ENCODE measurements at places on chromosomes 7 and 10. TPM values are rescaled to one million over a fixed set of nuclear protein-coding genes. Genes with fewer than 3 reads are reported as not detected.
A peak's percentile ranks its signal among the peaks of the same experiment; 100 is the strongest.

DNA sequence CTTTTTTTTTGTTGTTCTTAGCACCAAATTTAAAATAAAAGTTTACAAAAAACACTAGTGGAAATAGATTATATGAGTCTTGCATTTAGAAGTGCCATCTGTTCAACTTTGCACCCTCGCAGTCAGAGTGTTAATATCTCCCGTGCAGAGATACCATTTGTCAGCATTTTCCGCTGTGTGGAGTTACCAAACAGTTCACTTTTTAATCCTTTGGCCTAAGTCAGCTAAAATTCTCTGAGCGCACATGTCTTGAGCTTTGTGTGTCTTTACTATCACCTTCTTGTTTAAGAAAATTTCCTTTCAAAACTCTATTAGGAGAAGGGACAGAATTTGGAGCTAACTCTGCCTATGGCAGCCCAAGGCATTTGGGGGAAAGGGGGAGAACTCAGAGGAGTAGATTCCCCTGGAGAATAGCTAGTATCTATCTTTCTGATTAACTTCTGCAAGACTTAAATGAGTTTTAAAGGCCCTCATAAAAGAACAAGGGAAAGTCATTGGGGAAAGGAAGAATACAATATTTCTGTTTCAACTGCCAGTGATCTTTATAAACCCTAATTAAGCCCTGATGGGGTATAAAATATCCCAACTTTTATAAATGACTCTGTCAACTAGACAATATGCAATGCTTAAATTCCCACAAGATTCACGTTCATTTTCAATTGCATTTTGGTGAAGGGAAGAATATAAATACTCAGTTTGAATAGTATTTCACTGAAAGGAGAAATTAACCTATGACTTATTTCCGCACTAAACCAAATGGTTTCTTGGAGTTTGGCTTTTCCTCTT is 114.9 kb upstream of the RAB11FIP2 start:
- no peak for DNase-seq
- H3K27me3 ChIP-seq = no peaks in the 10 kb centered on the region
- no peak overlapping the region for H3K27ac ChIP-seq
- no peak overlapping the region for H3K4me3 ChIP-seq

DNA sequence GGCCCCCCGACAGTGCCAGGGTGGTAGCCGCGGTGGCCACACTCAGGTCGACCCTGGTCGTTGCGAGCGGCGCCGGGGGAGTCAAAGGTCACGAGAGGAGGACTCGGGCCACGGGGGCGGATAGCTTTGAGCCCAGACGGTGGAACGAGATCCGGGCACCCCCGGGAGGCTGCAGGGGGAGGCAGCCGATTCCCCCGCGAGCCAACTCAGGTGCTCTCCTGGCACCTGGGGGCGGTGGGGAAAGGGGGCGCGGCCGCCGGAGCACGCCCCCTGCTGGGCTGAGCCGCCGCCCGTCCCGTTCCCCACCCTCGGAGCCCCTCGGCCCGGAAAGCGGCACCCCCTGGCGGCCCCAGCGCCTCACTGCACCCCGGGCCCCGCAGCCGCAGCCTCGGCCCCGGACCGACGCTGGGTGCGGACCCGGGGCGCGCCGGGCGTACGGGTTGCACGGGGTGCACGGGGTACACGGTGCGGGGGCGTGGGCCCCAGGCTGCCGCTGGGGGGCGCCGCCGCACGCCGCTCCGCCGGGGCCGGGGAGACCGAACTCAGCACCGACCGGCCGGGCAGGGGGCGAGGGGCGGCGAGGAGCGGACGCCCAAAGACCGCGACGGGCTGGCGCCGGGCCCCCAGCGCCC is 521 bp upstream of the NYAP1 start:
- H3K4me1 ChIP-seq = peaks cover 14% of the 10 kb centered on the region
- H3K27ac ChIP-seq = peak overlapping the region; percentile 76
- H3K36me3 ChIP-seq = no peaks in the 10 kb centered on the region
- H3K27me3 ChIP-seq = no peaks in the 10 kb centered on the region
- H3K4me3 ChIP-seq = peak overlapping the region; percentile 88

Gene GATA3
- total RNA-seq = not detected

Gene AMPH
- total RNA-seq = 0.18 TPM

GRCh38 chr7:153522261-153522660 is 529.9 kb upstream of the DPP6 start:
- no peak overlapping the region for H3K4me3 ChIP-seq
- no peaks in the 10 kb centered on the region for H3K36me3 ChIP-seq

DNA sequence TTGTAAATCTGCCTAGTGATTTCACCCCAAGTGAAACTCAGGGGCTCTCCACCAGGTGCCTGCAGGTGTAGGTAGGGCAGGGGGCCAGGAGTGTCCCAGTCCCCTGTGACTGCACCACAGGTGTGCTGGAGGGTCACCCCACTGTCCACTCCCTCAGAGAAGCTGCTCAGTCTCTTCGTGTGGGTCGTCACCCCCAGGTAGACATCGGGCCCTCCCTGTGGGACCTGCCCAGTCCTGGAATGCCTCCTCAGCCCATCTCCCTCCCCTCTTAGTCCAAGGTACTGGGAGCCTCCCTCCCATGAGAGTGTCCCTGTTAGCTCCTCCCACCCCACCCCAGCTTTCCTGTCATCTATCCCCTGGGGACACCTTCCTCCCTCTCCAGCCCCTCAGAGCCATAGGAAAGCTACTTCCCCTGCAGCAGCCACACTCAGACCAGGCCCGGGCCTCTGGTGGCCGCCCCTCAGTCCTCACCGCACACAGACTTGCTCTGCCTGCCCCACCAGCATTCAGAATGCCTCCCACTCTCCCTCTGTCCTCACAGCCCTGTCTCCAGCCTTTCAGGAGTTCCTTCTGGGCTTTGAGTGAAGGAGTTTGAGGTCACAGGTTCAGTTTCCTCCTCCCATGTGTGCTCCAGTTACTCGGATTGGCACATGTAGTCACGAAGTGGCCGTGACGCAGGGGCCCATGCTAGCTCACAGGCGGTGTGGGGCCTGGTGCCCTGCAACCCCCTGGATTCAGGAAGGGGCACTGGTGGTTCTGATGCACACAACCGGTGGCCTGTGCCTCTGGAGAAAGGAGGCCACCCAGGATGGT is 5.1 kb downstream of the ALOX5 start:
- H3K4me1 ChIP-seq = peaks cover 16% of the 10 kb centered on the region
- no peak overlapping the region for H3K4me3 ChIP-seq
- H3K27ac ChIP-seq = peak overlapping the region; percentile 80

Gene MUC3A
- total RNA-seq = under 0.01 TPM

Measured in esophagus squamous epithelium (tissue), 5 donors.